Chondrocyte (in vitro differentiated cells): ENCODE measurements at places on chromosomes 3 and 15.

DNA sequence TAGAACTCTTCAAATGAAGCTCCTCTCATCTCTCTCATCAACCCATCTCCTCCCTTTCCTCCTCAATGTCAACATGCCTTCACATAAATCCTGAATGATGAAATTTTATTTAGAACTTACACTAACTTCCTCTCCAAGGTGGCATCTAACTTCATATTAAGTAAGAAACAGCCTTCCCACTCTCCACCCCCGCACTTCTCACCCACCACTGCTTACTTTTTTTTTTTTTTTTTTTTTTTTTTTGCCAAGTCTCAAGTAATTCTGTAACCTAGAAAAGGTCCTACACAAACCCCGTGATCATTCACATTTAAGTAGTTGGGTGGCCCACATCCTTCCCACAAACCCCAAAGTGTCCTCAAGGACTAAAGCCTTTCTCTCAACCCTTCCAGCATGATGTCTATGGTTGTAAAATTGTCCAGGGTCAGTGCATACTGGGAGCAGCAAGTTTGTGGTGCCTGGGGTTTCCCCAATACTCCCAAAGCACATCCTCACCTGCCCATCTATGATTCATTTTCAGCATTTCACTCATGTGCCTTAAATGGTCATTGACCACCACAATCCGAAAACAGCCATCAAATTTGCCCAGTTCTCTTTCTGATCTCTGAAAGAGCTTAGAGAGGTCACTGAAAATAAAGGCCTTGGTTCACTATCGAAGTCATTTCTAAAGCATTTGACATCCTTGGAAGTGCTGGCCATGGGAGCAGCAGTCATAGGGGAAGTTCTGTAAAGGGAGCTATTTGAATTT is 47.2 kb downstream of the CD86 start:
- DNase-seq: no peak

DNA sequence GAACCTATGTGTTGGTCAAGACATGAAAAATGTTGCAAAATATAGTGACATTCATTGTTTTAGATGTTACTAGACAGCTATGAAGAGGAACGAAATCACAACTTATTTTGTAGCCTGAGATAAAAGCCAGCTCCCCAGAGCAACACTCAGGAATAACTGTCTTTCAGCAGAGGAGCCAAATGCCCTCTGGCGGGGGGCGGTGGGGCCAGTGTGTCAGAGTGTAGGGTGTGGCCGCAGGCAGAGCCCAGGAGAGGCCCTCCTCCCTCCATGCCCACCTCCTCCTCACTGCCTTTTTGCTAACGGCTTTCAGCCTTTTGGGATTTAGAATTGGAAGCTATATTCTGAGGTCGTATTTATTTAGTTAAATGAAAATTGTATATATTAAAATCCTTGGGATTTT is 16.9 kb downstream of the APOD start:
- DNase-seq: no peak

DNA sequence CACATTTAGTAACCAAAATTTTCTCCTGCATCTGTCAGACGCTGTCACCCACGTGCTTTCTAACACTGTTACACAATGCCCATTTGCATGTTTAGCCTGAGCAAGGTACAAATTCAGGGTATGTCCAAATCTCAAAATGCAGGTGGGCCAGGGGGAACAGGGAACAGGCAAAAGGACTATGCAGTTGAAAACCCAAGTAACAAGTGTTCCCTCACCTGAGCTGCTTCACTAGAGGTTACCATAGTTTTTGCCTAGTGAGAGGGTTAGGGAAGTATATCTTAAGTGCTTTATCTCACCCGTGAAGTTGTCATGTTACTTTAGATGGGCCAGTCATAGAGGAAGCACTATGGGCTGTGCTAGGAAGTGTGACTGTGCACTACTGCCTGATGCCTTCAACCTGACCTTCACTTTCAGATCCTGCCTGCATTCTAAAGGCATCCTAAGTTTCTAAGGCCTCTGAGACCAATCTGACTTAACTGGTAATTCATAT is 6.0 kb upstream of the TMEM87A start:
- DNase-seq: no peak

- DNase-seq: no peak
Measured at GRCh38 chr3:16262174-16262573, 2.6 kb downstream of the DPH3 start.

GRCh38 chr15:74762791-74763150 is 14.1 kb downstream of the CYP1A2 start:
- no peak for DNase-seq

DNA sequence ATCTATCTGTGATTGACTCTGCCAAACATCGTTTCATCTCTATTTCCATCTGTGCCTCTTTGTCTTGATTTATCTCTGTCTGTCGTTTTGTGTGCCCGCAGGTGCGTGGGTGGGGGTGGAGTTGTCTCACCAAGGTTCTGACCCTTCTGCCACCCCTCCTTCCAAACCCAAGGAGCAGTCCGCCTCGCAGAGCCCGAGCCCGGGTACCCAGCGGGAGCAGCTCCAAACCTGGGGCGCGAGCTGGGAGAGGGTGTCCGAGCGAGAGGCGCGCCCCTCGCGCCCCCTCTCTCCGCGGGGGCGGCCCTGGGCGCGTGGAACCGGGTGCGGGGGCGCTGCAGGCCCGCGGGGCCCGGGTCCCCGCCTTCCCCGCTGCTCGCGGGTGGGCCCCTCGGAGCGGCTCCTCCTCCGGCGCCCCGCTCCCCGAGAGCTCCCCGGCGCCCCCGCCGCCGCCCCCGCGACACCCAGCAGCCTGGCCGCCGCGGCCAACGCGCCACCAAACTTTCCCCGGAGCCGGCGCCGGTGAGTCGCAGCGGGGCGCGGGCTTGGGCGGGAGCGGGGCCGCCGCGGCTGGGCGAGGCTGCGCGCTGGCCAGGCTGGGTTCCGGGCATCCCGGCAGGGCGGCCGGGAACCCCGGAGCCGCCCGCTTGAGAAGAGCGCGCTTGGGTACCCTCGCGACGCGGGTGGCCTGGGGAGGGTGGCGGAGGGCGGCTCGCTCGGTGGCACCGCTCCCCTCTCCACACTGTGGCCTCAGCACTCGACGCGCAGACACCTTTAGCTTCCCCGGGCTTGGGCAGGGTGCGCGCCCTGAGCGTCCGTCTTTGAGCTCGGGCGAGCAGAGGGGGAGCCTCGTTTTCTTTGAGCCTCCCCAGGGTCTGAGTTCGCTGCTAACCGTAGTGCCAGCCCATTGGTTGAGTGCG is at the start of gene HRH1:
Gene HRH1, plus strand, starts transcription at position 458 of the 917 bp plus-strand sequence. CDS start 104,545 bp downstream, outside the sequence.
- DNase-seq: no peak

- no peak for DNase-seq
Measured at GRCh38 chr3:111684640-111685039, 89.5 kb upstream of the ZBED2 start.

- DNase-seq: no peak
Measured at GRCh38 chr3:182848906-182849305, 55.6 kb downstream of the ATP11B start.

- DNase-seq: no peak
Measured at GRCh38 chr15:94205366-94205765, 26.0 kb upstream of the MCTP2 start.

DNA sequence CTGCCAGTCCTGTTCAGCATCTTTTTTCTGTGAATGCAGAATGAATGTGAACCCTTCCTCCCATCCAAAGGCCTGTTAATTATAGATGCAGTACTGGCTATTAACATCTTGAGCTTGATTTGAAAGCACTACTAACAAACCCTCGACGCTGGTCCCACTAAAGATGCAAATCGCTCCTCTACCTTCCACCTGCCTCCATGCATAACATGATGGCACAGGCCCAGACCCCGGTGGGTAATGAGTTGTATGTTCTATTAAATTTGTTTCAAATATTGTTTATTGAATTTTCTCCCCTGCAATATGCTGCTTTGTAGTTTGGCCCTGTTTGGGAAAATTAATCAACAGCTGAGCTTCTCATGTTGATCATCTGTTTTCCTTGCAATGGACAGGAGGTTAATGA is 69.3 kb downstream of the RAB11A start:
- DNase-seq: no peak

DNA sequence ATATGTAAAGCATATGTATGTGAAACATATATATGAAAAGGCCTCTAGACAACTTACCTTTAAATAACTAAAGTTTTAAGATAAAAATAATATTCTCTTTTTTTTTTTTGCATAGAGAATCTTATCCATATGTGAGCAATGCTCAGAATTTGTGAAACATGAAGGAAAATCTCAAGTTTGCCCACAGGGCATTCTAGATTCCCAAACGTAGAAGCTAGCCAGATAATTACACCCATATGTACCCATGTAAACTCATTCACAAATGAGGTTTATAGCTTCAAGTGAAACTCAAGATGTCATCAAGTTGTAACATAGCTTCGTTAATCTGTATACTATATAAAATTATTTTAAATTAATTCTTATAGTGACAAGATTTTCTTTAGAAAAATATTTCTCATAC is 537.3 kb upstream of the NR2F2 start:
- no peak for DNase-seq

GRCh38 chr3:70716832-70717231 is 404.4 kb upstream of the MDFIC2 start:
- DNase-seq: no peak
